ENCODE measurements at places on chromosomes 12 and 14.

GRCh38 chr14:101972126-101972866 is 7.9 kb downstream of the DYNC1H1 start:
- peak; percentile 78 for DNase-seq

DNA sequence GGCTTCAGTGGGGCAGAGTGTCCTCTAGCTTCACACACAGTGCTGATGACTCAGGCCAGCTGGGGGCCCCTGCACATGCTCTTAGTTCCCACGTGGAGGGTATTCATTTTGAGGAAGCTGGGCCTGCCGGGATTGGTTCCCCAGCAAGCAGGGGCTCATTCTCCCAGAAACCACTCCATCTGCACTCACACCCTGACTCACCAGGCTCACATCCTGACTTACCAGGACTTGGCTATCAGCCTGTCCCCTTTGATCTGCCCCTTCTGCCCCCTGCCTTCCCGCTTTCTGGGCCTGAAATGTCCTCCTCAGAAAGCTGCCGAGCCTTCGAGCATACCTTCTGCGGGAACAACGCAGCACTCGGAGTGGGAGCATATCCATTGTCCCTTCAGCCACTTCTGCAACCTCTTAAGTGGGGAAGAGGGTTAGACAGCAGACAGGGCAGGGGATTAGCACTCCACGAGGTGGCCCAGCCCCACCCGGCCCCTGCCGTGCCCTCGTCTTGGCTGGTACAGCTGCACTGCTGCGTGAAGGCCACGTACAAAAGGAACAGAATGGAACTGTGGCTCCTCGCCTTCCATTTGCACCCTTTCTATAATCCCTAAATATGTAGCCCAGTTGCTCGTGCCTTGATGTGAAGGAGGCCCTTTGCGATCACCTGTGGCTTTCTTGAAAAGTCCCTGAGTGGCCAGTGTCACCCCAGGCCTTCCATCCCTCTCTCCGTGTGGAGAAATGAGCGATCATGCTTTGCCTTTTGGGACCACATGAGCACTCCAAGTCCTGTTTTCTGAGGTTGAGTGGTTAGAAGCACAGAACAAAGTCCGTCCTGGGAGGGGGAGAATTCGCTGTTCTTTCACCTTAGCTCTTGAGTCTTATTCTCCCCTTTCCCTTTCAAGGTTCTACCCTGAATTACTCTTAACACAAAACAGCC is 26.1 kb downstream of the TPCN1 start:
- peak; percentile 70 for DNase-seq

- no peak for DNase-seq
Measured at GRCh38 chr14:100504372-100505078, 82.7 kb downstream of the BEGAIN start.

DNA sequence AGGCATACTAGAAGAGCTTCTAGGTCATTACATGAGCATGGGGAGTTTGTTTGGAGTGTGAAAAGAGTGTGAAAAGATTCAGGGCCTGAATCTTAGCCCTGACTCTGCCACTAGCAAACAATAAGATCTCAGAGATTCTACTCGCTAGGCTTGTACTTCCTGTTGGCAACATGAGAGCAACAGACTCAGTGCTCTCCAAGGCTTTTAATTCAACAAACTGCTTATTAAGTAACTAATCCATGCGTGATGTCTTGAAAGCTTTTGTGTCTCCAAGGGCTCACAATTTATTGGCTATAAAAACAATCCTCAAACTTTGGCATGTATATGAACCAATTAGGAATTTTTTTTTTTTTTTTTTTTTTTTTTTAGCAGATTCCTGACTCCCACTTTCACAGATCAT is 105.1 kb downstream of the STXBP6 start:
- no peak for DNase-seq

DNA sequence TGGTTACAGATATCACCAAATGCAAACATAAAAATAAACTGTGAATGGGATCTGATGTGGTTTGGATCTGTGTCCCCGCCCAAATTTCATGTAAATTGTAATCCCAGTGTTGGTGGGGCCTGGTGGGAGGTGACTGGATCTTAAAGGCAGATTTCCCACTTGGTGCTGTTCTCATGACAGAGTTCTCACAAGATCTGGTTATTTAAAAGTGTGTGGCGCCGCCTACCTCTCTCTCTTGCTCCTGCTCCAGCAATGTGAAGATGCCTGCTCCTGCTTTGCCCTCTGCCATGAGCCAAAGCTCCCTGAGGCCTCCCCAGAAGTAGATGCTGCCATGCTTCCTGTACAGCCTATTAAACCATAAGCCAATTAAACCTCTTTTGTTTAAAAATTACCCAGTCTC is 47.8 kb downstream of the SLC25A21 start:
- no peak for DNase-seq

GRCh38 chr12:118420673-118421072 is 44.3 kb downstream of the SUDS3 start:
- DNase-seq = no peak

- no peak for DNase-seq
Measured at GRCh38 chr12:120718055-120718454, 7.6 kb upstream of the ACADS start.

DNA sequence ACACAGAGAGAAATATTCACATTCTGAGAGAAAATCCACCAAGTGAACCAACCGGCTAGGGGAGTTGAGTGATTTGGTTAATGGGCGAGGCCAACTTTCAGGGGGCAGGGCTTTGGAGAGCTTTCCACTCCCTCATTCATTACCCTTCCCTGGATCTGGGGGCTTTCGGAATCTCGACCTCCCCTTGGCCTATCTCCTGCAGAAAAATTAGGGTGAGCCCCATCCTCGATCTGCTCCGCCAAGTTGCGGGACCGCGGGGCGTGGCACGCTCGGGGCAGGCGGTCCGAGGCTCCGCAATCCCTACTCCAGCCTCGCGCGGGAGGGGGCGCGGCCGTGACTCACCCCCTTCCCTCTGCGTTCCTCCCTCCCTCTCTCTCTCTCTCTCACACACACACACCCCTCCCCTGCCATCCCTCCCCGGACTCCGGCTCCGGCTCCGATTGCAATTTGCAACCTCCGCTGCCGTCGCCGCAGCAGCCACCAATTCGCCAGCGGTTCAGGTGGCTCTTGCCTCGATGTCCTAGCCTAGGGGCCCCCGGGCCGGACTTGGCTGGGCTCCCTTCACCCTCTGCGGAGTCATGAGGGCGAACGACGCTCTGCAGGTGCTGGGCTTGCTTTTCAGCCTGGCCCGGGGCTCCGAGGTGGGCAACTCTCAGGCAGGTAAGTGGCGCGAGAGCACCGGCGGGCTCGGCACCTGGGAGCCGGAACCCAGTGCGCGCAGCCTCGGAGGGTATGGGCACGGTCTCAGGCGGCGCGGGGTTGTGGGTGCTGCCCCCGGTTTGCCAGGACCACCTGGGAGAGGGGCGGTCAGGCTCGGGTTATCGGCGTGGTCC is at the start of gene ERBB3:
Gene ERBB3 (plus strand): TSS at position 443 of the 833 bp plus-strand sequence. CDS start 136 bp downstream, at position 579.
- DNase-seq = peak; percentile 52

- DNase-seq = no peak
Measured at GRCh38 chr12:73067616-73068015, 795.4 kb downstream of the TRHDE start.

DNA sequence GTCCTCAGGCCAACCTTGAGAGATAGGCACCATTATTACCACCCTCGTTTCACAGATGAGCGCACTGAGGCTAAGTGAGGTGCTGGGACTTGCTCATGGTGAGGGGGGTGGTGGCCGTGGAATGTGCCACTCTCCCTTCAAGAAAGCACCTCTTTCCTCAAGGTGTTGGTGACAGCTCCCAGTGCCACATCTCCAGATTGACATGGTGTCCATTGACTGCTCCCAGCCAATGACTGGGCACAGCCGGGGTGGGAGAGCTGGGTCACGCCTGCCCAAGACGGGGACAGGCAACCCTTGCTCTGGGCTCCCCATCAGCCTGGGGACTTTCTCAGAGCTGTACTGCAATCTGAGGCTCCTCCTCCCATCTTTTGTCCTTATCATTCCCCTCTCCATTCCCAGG is 21.0 kb upstream of the MYL2 start:
- no peak for DNase-seq

DNA sequence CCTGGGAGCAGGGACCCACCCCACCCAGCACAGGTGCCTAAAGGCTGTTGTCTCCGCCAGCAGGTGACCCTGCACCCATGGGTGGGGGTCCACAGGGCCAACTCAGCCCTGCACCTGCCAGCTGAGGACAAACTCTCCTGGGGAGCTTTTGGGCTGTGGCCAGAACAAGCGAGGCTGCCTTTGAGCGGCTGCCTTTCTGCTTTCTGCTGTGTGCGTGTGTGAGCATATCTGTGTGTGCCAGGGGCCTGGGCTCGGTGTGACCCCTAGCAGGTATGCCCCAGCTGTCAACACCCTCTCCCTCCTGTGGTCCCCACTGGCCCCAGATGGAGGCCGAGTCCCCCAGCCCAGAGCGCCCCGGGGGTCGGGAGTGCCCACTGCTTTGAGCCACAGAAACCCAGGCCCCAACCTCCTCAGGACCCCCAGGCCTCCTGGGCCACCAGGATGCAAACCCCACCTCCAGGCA is 25.9 kb upstream of the GPR132 start:
- no peak for DNase-seq

DNA sequence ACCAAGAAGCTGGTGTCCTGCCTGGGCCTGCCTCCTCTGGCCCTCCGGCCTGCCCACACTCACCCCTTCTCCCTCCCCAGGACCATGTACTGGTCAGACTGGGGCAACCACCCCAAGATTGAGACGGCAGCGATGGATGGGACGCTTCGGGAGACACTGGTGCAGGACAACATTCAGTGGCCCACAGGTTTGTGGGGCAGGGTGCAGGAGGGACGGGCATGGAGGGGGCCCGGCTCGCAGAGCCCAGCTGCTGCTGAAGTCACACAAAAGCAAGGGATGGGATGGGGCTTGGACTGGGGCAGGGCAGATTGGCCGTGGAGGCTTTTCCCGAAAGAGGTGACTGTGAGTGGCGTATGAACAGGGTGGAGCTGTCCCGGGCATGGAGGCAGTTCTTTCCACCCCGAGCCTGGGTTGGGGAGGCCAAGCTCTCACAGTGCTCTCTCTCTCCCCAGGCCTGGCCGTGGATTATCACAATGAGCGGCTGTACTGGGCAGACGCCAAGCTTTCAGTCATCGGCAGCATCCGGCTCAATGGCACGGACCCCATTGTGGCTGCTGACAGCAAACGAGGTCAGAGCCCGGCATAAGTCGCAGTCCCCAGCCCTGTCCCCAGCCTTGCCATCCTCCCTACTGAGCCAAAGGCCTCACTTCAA is 7.8 kb upstream of the NXPH4 start:
- DNase-seq = no peak

GRCh38 chr12:124913474-124914391 is 717 bp downstream of the UBC start:
- DNase-seq = no peak

GRCh38 chr12:55607821-55608594 is 28.7 kb upstream of the OR10P1 start:
- DNase-seq = no peak

- no peak for DNase-seq
Measured at GRCh38 chr14:37046815-37047214, 125.6 kb downstream of the SLC25A21 start.

DNA sequence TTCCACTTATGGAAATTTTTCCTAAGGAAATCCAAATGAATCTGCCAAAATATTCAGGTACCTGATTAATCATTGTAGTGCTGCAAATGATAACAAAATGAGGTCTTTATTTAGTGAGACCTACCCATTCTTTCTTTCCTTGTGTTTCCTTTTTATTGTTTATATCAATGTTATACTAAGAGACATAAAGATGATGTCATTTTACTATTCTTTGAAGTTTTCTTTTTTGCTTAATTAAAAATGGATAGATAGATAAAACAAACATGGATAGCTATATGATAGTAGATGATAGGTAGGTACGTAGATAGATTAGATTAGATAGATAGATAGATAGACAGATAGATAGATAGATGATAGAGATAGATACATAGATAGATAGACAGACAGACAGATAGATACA is 669.5 kb upstream of the TBX3 start:
- DNase-seq = no peak

- no peak for DNase-seq
Measured at GRCh38 chr14:81384900-81385299, 15.2 kb downstream of the STON2 start.

GRCh38 chr12:98424726-98425401 is 90.5 kb upstream of the TMPO start:
- DNase-seq = peak; percentile 81

- no peak for DNase-seq
Measured at GRCh38 chr14:85187521-85187920, 342.4 kb upstream of the FLRT2 start.

- DNase-seq = no peak
Measured at GRCh38 chr12:45327823-45328383, 112.0 kb downstream of the ANO6 start.

DNA sequence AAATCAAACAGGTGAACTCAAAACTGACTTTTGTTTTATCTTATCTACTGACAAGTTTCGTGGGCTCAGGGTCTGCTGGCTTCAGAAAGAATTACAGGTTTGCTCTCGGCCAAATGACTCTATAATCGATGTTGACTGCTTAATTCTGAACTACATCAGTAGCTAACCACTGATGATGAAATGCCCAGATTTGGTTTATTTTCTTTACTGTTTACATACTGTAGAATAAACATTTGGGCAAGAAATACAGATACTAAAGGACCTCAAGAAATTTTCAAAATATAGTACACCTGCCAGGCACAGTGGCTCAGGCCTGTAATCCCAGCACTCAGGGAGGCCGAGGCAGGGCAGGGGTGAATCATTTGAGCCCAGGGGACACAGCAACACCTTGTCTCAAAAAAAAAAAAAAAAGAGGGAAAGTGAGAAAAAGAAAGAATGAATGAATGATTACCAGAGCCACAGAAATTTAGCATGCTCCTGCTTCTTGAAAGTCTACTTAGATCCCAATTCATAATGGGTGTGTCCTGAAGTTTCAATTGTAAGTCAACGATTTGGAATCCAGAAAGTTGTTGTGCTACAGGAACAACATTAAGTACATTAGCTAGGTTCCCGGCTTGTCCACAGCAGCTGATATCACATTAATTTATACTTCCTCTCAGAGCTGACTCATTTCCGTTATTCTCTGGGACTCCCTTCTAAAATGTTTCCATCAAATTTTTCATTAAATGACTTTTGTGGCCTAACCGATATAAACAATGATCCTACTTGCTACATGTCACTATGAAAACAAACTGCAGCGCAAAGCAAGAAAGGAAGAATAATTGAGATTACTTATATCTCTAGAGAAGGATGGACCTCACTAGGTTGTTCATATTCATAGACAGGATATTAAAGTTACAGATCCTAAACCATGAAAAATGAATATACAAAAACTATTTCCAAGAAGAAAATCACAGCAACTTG is 134.3 kb downstream of the MED13L start:
- DNase-seq = peak; percentile 65

DNA sequence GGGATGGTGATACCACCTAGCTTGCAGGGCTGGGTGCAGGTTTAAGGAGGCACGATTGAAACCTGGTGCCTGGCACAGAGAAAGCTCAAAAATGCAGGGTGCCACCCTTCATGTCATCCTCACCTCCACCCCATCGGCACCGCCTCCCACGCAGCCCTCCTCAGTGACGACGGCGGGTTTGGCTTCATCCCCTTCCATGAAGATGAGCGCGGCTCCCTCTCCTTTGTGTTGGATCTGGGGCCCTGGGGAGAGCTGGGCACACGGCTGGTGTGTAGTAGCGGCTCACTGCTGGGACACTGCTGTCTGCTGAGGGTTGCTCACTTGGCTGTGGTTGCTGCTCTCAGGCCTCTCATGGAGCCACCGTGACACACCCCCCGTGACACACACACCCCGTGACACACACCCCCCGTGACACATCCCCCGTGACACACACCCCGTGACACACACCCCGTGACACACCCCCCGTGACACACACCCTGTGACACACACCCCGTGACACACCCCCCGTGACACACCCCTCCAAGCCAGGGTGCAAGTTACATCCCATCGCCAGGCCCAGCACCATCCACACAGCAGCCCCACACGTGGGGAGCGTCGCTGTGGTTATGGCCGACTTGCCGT is 42.9 kb upstream of the FZD10 start:
- no peak for DNase-seq

GRCh38 chr12:11668611-11669010 is 19.1 kb downstream of the ETV6 start:
- no peak for DNase-seq

Data from Kasumi-1 (cell line).